ENCODE measurements at places on chromosomes 3 and 15. TPM values are rescaled to one million over a fixed set of nuclear protein-coding genes. Genes with fewer than 3 reads are reported as not detected.

The EFHB gene
- 0.41 TPM for total RNA-seq

The IL20RB gene
- total RNA-seq, result 0.82 TPM

The KY gene
- 0.41 TPM for total RNA-seq

The CCDC39 gene
- total RNA-seq, result 0.82 TPM

The ROBO2 gene
- 245 TPM for total RNA-seq

All from frontal cortex (tissue), 4 donors.